ENCODE measurements at places on chromosomes 16 and 17.

- DNase-seq, result no peak
Measured at GRCh38 chr16:89924297-89924924, 1.3 kb downstream of the TUBB3 start.

DNA sequence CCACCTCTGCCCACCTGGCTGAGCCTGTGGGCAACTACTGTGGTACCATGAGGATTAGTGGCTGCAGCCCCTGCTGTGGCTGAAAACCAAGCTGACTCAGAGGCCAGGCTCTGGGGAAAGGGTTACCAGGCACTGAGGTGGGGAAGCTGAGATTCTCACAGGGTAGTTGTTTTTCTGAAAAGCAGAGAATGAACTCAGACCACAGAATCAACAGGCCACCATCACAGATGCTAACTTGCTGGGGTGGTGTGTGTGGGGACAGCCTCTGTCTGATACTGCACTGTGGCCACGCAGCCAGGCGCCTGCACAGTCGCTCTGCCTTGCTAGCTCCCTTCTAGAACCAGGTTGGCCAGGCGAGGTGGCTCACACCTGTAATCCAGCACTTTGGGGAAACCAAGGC, 28.8 kb downstream of the NPLOC4 start:
- no peak for DNase-seq

GRCh38 chr17:69728816-69729215, 314.3 kb downstream of the MAP2K6 start:
- no peak for DNase-seq

DNA sequence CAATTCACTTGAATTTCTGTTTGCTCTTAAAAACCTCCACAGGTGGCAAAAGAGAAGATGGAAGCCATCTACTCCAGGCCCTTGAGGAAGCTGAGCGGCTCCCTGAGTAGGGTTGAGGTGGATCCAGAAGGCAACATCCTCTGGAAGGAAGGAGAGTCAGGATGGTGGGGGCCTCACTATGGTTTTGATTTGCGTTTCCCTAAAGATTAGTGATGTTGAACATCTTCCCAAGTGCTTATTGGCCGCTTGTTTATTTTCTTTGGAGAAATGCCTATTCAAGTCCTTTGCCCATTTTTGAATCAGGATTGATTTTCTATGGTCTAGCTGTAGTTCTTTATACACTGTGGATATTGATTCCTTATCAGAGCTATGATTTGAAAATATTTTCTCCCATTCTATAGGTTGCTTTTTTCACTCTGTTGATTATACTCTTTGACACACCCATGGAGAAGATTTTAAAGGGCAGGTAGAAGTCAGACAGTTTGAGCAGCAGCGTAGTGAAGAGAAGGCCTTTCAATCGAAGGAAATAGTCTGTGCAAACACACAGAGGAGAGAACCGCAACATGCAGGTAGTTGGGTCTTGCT, 58.6 kb downstream of the WSB1 start:
- no peak for DNase-seq

GRCh38 chr16:87956365-87957231, 5.4 kb downstream of the BANP start:
- DNase-seq, result peak; percentile 50

DNA sequence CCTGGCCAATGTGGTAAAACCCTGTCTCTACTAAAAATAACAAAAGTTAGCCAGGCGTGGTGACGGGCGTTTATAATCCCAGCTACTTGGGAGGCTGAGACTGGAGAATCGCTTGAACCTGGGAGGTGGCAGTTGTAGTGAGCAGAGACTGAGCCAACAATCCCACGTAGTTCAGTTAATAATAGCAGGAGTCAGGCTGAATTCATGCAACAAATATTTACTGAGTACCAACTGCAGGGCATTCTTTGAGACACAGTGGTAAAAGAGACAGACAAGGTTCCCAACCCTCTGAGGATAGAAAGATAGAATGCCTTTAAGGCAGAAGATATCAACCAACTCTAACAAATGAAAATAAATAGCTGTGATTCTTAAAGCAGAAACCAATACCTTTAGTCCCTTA, 39.1 kb downstream of the SPOP start:
- no peak for DNase-seq

All from stimulated activated CD8-positive, alpha-beta memory T cell treated with anti-CD3 and anti-CD28 coated beads, Interleukin-15, amount 100 ng/mL, for 4 hours (primary cell).